Activated CD4-positive, alpha-beta T cell treated with anti-CD3 and anti-CD28 coated beads, Interleukin-2, amount 50 U/mL, for 24 hours (primary cell): ENCODE measurements at places on chromosomes 4 and X.

GRCh38 chrX:10239611-10240064 lies 82.9 kb downstream of the CLCN4 start:
- DNase-seq = no peak

DNA sequence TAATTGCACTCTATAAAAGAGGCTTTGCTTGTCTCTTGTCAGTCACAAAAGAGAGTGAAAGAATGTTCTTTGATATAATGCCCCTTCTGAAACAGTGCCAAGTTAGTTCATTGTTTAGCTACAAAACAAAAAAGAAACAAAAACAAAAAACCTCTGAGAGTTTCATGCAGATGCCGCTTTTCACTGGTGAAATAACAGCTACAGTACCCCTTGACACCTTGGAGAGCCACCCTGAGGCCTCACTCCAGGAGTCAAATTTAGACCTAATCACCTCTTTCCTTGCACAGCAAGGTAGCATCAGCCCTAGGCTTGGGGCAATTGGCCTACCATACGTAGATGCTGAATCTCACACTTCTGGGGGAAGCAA lies 185.2 kb downstream of the UNC5C start:
- DNase-seq = no peak

- no peak for DNase-seq
Measured at GRCh38 chrX:7389576-7389975, 241.6 kb upstream of the PUDP start.

DNA sequence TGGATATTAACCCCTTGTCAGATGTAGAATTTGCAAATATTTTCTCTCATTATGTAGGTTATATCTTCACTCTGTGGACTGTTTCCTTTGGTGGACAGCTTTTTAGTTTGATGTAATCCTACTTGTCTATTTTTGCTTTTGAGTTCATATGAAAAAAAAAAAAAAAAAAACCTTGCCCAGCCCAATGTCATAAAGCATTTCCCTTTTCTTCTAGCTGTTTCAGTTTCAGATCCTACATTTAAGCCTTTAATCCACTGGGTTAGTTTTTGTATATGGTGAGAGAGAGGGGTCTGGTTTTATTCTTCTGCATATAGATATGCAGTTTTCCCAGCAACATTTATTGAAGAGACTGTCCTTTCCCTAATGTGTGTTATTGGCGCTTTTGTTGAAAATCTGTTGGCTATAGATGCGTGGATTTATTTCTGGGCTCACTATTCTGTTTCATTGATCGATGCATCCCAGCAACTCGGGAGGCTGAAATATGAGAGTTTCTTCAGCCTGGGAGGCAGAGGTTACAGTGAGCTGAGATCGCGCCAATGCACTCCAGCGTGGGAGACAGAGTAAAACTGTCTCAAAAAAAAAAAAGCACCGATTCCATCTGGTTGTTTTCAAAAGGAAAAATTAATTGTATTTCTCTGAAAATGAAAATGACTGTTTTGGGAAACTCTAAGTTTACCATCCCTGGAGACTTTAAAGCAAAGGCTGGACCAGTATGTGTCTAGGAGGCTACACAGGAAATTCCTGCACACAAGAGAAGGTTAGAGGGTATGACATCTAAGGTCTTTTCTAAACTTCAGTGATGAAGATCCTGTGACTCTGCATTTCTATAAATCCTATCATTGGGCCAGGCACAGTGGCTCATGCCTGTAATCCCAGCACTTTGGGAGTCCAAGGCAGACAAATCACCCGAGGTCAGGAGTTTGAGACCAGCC lies 35.6 kb downstream of the STEEP1 start:
- no peak for DNase-seq

GRCh38 chr4:76485450-76485849 lies 50.4 kb downstream of the SHROOM3 start:
- DNase-seq = no peak

DNA sequence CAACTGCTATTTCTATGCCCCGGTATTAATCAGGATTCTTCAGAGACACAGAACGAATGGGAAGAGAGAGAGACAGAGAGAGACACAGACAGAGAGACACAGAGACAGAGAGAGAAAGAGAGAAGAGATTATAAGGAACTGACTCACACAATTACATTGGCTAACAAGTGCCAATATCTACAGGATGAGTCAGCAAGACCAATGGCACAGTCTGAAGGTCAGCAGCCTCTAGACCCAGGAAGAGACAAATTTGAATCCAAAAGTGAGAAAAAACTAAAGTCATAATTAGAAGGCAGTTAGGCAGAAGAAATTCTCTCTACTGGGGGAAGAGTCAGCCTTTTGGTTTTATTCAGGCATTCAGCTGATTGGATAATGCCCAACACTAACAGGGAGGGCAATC lies 187.3 kb downstream of the MAB21L2 start:
- DNase-seq = no peak

DNA sequence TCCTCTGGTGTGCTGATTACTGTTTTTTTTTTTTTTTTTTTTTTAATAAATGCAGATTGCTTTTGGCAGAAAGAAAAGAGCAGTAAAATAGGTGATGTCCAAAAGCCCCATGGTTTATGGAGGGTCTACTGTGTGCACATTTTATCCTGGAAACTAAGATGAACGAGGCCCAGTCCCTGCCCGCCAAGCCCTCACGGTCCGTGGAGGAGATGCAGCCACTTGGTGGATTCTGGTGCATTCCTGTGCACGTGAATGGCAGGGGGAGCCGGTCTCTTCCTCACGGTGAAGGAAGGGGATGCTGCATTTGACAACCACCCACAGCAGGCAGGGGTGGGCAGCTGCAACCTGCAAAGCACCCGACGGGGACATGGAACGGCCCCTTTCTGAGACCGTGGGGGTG lies 100.2 kb upstream of the AFAP1 start:
- DNase-seq = no peak

- DNase-seq = no peak
Measured at GRCh38 chr4:9735515-9735914, 45.9 kb upstream of the DRD5 start.

DNA sequence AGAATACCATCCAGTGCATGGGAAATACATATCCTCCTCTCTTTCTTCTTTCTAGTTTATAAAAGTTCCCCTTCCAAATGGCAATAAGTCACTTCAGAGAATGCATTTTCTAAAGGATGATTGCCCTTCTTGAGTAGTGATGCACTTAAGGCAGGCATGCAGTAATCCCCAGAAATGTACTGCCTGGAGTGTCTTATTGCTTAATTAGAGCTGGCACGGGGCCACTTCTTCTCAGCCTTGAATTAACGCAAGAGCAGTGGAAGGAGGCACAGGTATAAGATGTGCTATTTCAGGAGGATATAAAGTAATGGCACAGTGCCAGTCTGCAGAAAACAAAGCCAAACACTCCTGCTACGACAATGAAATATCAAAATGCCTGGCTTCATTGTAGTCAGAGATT lies 371.4 kb upstream of the FAM241A start:
- DNase-seq = no peak

GRCh38 chr4:52576326-52576725 lies 82.8 kb downstream of the USP46 start:
- no peak for DNase-seq

GRCh38 chrX:70916754-70917153 lies 8.2 kb upstream of the TEX11 start:
- no peak for DNase-seq

DNA sequence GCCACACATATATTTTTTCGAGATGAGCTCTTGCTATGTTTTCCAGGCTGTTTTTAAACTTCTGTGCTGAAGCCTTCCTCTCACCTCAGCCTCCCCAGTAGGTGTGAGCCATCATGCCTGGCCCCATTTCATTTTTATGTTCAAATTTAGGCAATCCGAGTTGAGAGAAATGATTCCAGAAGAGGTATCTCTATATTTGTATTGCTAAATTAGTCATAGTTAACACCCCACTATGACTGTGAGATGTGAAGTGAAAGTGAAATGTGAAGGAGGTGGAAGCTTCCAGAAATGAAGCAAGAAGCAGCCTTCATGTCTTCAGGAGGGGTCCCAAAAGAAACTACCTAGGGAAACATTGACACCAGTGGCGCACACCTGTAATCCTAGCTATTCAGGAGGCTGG lies 17.7 kb downstream of the APELA start:
- DNase-seq = no peak
